Activated naive CD4-positive, alpha-beta T cell treated with anti-CD3 and anti-CD28 coated beads for 36 hours (primary cell): ENCODE measurements at places on chromosomes 4 and X.

GRCh38 chrX:126575911-126576310 is 23.3 kb upstream of the DCAF12L1 start:
- no peak for DNase-seq

DNA sequence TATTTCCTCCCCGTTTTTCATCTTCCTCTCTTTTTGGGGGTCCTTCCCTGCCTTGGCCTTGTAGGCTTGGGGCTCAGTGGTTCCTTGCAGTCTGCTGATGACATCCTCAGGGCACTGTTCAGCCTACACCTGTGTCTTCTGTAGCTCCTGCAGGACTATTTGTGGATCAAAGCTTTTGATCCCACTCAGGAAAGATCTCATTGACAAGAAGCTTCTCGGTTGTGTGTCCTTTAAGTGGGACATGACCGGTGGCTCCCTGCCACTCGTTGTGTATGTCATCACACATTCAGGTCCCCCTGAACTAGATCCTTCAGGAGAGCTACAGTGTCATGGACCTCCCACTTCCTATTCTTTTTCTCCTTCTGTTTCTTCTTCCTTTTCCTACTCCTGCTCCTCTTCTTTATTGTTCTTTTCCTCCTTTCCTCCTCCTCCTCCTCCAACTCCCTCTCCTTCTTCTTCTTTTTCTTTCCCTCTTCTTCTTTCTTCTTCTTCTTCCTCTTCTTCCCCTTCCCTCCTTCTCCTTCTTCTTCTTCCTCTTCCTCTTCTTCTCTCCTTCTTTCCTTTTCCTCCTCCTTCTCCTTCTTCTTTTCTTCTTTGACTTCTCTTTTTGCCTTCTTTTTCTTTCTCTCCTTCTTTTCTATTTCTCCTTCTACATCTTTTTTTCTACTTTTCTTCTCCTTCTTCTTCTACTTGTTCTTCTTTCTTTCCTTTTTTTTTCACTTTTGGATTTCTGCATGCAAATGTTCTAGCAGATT is 67.8 kb downstream of the NBDY start:
- DNase-seq, result no peak

DNA sequence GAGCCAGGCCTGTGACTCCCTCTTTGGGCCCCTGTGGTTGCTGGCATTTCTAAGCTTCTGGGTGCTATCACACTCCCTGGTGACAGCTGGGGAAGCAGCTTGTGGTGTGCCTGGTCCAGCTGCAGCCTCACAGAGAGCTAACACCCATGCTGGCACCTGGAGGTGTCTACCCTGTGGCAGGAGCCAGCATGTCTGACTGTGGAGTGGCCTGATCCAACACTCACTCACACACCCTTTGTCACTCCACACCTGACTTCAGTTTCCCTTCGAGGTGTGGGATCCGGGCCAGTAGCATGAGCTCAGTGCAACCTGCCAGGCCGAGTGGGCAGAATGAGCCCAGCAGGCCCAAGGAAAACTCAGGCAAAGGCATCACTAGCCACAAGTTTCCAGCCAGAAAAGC is 67.5 kb downstream of the TECRL start:
- DNase-seq, result no peak

GRCh38 chr4:67124716-67125115 is 420.6 kb downstream of the CENPC start:
- no peak for DNase-seq

DNA sequence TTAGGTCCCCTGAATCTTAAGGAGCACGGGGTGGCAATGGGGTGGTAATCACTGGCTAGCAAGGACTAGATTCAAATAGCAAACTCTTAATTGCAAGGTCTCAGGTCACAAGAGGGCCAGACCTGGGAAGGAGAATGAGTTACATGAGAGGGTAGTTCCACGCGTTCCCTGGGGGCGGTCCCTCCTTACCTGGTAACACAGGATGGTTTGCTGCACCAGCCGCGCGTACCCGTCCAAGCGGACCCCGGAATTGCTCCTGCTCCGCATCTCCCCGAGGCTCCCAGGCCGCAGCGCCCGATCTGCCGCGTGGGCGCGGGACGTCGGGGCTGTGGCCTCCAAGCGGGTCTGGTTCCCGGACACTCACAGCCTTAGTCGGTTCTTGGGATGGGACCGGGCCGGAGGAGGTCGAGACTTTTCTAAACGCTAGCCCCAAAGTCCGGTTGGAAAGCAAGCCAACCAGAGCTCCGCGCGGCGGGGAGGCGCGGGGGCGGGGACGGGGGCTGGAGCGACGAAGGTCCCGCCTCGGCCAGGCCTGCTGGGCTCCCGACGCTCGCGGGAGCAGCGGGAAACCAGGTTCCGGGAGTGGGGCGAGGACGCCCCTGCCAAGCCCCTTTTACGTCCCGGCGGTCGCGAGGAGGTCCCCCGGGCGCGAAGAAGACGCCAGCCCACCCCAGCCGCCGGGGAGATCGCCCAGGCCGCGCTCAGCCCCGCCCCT is at the start of gene PHKA2:
TSS of gene PHKA2 (minus strand) at position 449 of the 715 bp plus-strand sequence. CDS start at position 267, 182 bp downstream.
- DNase-seq, result peak; percentile 34
